Cardiac septum (tissue), 1 donor: ENCODE measurements at places on chromosomes 1 and 21.

DNA sequence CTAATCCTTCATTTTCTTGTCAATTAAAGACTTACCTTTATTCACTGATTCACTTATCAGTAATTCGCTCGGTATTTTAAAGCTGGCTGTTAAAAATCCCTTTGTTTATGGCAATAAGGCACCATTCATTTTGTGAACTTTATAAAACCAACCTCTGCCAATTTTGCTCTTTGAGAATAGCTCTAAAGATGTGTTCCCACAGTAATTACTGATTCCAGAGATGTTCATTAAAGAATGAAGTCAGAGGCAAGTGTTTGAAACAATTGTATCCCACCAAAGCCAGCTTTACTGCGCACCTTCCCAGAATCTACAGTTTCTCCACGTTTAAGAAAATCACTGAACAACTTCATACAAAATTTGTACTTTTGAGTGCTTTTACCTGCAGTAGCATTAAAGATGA is 424.5 kb downstream of the USP25 start:
- no peak for DNase-seq

- no peak for DNase-seq
Measured at GRCh38 chr1:234777856-234778220, 167.9 kb upstream of the IRF2BP2 start.

DNA sequence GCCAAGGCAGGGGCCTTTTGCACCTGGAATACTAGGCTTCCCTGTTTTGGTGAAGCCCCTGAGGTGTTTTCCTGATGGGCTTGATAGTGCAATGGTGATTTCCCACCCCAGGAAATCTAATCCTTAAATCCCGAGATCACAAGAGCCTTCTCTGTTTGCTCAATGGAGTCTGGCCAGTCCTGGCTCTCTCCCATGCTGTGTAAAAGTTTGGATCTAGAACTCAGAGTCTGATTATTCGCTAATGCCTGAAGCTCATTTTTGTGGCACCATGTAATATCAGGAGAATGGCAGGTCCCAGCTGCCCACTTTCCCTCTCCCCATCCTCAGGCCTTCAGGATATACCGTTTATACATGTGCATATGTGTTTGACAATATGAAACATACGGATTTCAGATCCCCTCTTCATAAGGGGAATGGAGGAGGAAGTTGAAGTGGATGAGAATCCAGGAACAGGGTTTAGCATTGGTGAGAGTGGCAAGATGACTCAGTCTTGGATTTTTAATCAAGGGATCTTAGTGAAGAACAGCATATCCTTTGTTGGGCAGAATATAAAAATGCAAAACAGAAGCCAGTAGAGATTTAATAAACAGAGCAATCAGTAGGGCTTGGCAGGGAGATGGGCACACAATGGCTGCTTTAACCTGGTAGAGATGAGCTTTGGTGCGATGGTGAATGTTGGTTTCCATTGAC is 62.1 kb downstream of the CLIC6 start:
- DNase-seq = no peak

GRCh38 chr1:183916574-183916973 is 111.7 kb downstream of the RGL1 start:
- DNase-seq = no peak

DNA sequence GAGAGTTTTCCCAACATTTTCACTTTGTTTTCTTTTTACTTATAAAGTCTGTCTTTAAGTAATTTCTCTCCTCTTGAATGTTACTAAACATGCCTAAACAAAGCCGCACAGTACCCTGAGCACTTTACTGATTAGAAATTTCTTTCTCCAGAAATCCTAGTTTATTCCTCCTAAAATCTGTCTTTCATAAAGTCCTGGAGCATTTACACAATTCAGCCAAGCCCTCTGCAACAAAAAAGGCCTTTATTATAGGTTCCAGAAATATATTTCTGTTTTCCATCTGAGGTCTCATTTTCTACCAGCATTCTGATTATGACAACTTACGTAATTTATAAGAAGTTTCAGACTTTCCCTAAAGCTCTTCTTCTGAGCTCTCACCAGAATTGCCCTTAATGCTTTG is 549.5 kb upstream of the OLFM3 start:
- DNase-seq = no peak

DNA sequence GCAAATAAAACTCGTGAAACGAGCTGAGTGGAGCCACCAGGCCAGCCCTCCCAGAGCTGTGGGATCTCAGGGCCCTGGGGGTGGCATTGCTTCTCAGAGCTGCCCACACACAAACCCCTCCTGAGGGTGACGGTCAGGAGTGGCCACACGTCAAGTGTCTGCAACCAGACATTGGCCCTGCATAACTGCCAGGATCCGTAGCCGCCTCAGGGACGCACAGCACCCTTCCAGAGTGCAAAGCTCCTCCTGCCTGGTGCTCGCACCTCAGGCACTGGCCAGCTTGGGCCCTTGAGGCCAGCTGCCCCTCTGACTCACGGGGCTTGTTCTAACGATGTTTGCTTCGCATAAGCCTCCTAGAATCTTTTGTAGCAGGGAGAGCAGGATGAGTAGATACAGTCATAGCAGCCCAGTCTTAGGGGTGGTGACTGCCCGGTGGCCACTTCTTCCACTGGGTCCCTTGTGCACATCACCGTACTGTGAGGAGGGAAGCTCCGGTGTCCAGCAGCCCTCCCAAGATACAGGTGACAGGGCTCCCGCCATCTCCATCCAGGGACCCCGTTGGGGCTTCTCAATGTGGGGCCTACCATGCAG is 5.0 kb downstream of the WNT3A start:
- DNase-seq = peak; percentile 66

- DNase-seq = no peak
Measured at GRCh38 chr1:20183616-20184271, 2.2 kb upstream of the UBXN10 start.

GRCh38 chr1:33257207-33257771 is 997 bp downstream of the ZNF362 start:
- no peak for DNase-seq

- no peak for DNase-seq
Measured at GRCh38 chr1:31427322-31427721, 14.3 kb downstream of the SERINC2 start.

DNA sequence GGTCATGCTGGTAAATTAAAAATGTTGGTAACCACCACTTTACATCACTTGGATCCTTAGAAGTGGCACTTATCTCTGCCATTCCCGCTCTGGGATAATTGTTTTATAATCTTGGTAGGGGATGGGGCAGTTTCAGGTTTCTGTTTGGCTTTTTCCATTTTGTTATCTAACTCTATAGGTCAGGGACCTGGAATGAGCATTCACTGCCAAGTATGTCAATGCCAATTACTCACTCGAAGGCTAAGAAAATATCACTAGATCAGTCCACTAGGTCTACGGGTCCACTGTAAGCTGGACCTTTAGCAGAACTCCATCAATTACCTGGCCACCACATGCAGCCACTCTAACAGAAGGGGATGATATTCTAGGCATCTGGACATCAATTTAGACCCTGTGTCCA is 4.5 kb upstream of the DIP2A start:
- no peak for DNase-seq

DNA sequence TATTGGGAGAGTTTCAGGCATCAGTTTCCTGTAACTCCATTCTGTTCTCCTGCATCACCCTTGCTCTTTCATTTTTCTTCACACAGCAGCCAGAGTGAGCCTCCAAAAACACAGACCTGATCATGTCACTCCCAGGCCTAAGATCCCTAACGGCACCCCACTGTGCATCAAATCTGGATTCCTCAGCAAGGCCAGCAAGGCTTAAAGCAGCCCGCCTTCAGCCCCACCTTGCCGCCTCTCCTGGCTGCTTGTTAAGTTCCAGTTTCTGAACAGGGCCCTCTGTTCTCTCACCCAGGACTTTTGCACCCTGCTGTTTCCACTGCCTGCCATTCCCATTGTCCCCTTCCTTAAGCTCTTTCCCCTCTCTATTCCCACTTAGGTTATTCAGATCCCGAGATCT is 29.3 kb downstream of the C1orf116 start:
- DNase-seq = no peak

DNA sequence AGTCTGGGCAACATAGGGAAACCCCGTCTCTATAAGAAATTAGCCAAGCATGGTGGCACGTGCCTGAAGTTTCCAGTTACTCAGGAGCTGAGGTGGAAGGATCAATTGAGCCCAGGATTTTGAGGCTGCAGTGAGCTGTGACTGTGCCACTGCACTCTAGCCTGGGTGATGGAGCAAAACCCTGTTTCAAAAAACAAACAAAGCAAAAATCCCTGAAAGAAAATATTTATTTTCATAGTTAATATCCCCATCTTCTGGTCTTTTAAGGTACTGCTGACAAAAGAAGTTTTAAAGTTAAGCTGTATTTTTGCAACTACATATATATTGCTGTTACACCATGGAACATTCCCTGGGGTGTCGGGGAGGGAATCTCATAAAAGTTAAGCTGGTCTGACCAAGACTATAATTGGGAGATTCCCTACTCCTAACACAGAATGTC is 26.0 kb downstream of the VAMP4 start:
- no peak for DNase-seq

GRCh38 chr1:112044745-112045144 is 55.3 kb upstream of the KCND3 start:
- no peak for DNase-seq

DNA sequence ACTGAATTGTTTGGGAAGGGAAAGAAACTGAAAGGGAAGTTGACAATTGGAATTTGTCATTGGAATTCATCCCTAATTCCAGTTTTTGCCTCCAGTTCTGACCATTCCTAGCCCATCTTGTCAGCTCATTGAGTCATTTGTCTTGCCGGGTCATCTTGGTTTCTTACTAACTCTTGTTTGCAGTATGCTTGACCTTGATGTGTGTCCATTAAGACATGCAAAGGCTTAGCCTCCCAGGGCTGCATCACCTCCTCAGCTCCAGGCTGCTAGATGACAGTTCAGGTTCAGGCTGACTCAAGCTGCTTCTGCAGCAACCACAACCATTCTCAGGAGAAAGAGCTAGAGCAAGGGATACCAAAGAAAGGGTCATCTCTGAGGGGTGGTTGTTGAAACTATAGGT is 151.3 kb upstream of the PTGFR start:
- no peak for DNase-seq

DNA sequence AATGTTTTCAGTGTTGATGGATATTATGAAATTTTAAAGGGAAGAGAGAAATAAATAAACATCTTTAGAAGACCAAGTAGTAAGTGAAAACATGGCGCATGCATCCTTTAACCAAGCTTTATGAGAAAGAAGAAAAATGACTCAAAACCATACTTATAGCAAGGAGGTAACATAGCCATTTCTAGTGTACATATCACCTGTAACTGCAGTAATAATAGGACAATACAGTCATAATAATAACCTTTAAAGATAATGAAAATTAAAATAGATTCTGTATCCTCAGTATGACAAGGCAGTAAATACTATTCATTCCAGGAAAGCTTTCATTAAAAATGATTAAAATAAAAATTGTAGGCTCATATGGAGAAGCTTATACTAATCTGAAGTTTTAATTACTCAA is 141.2 kb downstream of the COL24A1 start:
- no peak for DNase-seq

DNA sequence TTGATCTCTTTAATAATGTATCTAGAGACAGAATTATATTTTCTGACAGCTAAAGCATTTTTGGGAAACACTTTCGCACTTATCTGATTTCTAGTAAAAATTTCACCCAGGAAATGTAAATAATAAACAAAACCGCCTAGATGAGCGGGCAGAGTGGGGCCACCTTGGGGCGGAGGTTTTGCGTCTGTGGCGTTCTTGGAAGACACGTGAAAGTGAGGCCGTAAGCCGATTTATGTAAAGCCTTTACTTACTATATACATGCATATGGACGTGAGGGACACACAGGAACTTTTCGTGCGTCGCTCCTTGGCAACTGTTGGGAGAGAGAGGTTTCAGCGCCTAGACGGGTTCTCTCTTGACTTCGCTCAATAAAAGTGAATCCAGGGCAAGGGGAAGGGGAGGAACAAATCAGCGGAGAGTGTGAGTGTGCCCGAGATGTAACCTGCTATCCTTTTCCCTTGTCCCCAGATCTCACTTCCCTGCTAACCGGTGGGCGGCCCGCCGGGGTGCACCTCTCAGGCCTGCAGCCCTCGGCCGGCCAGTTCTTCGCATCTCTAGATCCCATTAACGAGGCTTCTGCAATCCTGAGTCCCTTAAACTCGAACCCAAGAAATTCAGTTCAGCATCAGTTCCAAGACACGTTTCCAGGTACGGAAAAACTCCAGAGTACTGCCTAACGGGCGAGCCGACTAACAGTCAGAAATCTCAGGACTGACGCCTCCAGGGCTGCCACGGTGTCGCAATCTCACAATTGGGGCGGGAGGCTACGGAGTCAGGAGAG is 1.7 kb downstream of the HLX start:
- peak; percentile 92 for DNase-seq

- DNase-seq = no peak
Measured at GRCh38 chr21:16262091-16262490, 532.3 kb downstream of the USP25 start.

- DNase-seq = no peak
Measured at GRCh38 chr1:46422261-46422871, 28.2 kb downstream of the FAAH start.

DNA sequence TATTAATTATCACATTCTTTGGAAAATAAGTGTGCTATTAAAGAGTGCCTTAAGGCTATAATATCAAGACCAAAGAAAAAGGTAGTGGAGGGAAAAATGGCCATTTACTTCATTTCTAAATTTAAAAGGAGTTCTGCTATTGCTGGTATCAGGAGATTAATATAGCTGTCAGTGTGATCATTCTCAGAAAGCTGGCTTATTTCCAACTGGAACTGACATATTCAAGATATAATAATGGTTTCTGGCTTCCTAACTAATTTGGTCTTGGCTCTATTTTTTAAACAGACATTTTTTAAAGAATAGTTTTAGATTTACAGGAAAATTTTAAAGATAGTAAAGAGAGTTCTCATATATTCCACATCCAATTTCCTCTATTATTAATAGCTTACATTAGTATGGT is 42.0 kb downstream of the ZC3H11B start:
- no peak for DNase-seq

GRCh38 chr1:93798291-93798690 is 80.7 kb downstream of the DNTTIP2 start:
- no peak for DNase-seq

- DNase-seq = no peak
Measured at GRCh38 chr1:161287482-161288054, 22.2 kb downstream of the MPZ start.

DNA sequence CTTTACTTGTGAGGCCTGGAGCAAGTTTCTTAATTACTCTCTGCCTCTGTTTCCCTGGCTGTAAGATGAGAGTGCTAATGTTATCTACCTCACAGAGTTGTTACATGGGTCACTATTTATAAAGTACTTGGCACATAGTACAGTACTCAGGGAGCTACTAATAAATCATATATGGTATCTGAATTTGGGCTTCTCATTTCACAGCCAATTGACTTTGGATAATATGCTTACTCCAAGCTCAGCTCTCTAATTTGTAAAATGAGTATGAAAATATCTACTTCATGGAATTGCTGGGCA is 108.5 kb upstream of the HOOK1 start:
- no peak for DNase-seq

DNA sequence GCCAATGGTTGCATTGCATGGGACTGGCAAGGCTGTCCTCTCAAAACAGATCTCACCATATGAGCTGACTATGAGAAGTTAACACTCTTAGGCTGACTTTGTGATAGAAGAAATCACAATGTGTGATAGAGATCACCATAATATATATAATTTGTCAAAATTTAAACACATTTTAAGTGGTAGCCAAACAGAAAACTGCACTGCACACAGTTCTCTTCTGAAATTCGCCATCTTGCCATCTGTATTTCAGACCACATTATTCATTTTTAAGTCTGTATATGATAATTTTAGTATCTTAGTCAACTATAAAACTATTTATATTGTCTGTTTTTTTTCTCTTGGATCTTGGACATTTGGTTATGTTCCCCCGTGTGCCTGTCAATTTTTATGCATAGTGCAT is 374.7 kb downstream of the AJAP1 start:
- no peak for DNase-seq
